RWPE2 (cell line): ENCODE measurements at places on chromosomes 4 and X.

- no peak for DNase-seq
Measured at GRCh38 chr4:41981456-41981855, at the start of gene DCAF4L1. TSS of gene DCAF4L1 (plus strand) at chr4:41981756. CDS start at chr4:41981793, 37 bp downstream.

DNA sequence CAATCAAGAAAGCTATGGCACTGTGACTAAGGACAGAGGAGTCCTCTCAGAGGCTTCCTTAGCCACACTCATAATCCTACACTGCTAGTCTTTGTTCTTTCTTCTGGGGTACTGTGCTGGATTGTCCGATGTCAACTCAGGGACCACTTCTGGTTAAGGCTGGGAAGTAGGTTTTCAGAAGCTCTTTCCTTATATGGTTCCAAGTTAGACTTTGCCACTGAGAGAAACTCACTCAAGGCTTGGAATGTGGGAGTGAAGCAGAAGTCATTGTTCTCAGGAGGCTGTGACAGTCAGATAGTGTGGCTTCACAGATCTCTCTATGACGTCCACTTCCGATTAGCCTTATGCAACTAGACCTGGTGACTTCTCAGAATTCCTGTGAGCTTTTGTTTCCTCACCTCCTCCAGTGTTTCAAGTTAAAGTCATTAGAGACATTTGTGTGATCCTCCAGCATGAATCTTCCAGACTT lies 317.3 kb upstream of the F9 start:
- DNase-seq, result no peak

DNA sequence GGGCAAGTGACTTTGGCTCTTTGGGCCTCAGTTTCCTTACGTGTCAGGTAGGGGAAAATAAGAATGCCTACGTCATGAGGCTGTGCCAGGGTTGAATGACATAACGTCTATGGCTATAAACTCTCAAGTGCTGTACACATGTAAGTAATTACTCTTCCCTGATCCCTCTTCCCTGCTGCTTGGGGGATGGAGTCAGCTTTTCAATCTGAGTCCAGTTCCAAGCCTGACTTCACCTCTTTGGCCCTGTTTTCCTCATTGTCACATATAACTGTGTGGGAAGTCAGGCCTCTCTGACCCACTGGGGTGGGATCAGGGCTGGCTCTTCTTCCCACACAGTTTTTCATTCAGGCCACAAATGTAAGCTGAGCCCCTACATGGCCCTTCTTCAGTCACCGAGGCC lies 11.4 kb upstream of the CITED1 start:
- DNase-seq, result no peak

DNA sequence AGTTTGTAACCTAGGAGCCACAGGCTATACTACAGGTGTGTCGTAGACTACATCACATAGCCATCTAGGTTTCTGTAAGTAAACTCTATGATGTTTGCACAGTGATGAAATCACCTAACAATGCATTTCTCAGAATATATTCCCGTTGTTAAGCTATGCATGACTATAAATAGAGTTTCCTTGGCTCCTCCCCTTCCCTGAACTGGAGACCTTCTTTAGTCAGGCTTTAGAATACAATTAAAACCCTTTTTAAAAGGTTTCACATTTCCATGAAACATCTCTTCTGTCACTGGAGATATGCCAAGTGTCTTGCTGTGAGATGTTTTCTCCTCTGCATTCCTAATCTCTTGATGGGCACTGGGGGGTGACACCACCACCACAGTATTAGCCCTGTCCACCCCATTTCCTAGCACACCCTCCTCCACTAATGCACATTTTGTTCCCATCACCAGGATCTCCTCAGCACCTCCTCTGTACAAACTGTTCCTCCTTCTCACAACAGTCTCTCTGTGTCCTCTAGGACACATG lies 334.6 kb upstream of the CPEB2 start:
- no peak for DNase-seq

- DNase-seq, result no peak
Measured at GRCh38 chr4:41092128-41092527, 122.2 kb downstream of the APBB2 start.

DNA sequence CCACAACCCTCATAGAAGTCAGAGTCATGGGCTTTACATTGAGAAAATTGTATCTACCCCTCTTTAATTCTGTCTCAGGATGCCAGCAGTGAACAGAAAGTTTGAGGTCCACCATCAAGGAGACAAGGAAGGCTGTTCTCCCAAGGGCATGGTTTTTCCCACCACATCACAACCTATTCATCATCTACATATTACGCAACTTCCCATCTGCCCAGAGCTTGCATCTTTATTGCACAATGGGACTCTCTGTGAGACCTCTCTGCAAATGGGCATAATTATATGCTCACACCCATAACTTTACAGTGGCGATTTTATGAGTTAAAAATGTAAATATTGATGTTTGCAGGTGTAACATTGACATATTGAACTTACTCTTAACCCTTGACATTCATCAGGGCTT lies 38.9 kb downstream of the PAGE2 start:
- DNase-seq, result no peak

DNA sequence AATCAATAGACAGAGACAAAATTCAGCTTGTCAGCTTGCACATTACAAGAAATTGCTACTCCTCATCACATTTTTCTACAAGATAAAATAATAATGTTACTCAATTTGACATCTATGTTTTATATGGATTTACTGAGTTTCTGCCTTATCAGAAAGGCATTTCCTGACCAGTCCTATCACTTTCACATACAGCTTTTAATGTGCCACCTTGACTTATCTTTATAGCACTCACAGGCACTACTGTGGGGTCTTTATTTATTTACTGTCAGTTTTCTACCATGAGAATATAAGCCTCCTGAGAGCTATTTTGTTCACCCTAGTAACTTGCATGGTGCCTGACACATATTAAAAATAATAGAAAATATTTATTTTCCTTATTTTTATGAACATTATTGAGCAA lies 6.0 kb downstream of the NDST4 start:
- no peak for DNase-seq

GRCh38 chr4:170990989-170991589 lies 822.1 kb upstream of the GALNTL6 start:
- DNase-seq, result no peak

GRCh38 chrX:51747671-51748070 lies 4.4 kb downstream of the GSPT2 start:
- no peak for DNase-seq

DNA sequence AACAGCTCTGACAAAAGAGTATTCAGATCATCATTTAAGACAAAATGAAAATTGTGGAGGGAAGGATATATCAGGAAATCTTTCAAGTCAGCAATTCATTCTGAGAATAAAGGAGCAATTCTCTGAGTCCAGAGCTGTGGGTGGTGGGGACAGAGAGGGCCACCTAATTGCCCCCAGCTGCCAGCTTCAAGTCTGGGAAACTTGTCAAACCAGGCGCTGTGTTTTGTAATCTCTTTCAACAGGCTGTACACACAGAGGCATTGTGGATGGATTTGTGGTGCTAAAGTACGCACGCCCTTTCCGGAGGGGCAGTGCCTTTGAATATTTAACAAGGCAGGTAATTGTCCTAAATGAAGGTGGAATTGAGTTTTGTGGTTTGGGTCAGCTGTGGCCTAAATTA lies 591.1 kb upstream of the BOD1L1 start:
- no peak for DNase-seq

GRCh38 chr4:2304321-2304876 lies 42.5 kb upstream of the MXD4 start:
- no peak for DNase-seq

DNA sequence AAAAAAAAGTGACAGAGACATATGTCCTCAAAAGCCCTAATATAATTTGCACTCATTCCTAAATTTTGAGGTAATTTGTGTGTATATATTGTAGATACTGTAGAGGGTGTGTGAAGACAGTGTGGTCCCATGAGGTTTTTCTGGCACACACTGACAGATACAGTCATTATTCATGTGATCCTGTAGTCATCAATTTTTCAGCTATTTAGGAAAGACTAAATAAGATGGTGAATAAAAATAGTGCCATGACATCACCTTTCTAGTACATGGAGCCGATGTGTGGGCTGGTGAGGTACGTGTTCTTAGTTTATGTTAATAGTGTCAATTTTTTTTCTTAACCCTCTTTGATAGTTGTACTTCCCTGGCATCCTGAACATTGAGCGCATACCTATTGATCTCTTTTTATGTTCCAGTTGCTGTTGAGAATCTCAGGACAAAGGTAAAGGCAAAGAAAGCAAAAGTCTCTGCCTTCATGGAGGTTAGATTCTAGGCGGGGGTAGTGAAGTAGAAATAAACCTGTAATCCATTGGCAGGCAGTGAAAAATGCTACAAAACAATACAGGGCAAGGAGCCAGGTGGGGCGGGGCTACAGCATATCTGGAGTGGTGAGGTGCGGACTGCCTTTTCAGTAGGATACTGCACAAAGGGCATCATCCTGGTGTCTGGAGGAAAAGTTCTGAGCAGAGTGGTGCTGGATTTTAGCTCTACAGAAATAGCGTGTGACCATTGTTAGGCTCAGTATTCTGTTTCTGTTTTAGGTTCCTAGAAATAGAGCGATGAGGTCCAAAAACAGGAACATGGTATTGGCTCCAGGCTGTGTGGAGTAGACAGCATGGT lies 93.8 kb downstream of the ARHGAP10 start:
- peak; percentile 72 for DNase-seq

DNA sequence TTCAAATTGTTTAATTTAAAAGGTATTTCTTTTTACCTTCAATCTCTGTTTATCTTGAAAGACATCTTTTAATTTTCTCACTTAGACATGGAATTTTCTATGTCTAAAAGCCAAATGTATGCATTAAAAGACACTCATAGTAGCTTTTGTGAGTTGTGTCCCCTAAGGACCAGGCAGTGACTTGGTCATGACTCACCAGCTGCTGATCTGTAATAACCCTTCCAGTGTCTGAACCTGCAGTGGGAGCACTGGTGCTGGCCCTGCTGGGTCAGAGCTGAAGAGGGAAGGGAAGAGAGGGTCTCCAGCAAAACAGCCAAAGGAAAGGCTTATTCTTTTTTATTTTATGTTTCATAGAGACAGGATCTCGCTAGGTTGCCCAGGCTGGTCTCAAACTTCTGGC lies 31.1 kb upstream of the SH3D19 start:
- no peak for DNase-seq

- no peak for DNase-seq
Measured at GRCh38 chr4:168409089-168409801, 71.0 kb downstream of the DDX60L start.

- no peak for DNase-seq
Measured at GRCh38 chrX:148517176-148517575, 16.8 kb downstream of the AFF2 start.
